ENCODE measurements at places on chromosomes 7 and 10.

DNA sequence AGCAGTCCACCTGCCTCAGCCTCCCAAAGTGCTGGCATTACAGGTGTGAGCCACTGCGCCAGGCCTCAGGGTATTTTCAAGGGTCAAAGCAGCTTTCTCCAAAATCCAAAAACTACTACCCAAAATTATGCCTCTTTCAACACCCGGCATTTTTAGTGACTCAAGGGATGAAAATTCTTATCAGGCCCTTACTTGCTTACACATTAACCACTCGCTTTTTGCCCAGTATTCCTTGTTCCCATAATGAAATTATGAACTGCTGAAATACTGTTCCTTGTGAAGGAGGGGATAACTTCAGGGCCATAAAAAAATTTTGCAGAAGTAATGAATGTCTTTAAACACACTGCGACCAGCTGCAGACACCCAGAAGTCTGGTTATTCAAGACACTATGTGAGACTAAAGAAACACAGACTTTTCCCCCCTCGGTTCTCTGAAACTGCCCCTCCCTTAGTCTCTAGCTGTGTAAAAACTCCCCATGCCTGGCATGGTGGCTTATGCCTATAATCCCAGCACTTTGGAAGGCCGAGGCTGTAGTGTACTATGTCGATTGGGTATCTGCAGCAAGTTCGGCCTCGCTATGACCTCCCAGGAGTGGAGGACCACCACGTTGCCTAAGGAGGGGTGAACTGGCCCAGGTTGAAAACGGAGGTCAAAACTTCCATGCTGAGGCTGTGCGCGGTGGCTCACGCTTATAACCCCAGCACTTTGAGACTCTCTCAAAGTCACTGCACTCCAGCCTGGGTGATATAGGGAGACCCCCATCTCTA lies 12.0 kb downstream of the FXYD4 start:
- no peak for DNase-seq

DNA sequence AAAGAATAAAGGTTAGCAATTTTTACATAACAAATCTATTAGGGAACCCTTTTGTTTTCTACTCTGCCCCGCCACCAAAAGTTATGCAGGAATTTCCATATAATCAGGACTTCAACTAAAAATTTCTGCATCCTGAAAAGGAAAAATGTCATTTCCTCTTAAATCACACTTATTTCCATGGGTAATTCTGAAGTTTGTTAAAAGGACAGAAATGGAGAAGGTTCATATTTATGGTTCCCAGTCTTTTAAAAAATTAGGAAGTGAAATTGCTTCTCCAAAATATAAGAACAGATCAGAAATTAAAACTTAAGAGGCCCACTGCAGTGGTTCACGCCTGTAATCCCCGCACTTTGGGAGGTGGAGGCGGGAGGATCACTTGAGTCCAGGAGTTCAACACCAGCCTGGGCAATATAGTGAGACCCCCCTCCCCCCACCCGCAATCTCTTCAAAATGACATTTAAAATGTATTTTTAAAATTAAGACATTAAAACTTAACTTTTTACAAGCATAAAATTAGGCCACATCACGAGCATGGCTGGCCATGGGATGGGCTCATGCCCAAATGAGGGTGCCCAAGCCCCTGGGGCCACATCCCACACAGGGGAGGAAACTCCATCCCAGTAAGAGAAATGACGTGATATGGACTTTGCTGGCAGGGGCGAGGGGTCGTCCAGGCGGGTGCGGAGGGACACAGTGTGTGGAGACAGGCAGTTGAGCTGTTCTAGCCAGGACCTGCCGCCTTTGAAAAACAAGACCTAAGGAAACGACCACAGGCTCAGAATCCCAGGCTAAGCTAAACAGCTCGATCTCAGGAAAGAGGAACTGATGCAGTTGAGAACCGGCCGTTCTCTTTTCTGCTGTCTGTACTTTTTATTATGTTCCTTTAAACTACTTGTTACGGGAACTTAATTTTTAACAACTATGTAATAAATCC lies 51.3 kb upstream of the NFE2L3 start:
- DNase-seq, result no peak

- no peak for DNase-seq
Measured at GRCh38 chr10:68813559-68813958, 13.8 kb upstream of the STOX1 start.

DNA sequence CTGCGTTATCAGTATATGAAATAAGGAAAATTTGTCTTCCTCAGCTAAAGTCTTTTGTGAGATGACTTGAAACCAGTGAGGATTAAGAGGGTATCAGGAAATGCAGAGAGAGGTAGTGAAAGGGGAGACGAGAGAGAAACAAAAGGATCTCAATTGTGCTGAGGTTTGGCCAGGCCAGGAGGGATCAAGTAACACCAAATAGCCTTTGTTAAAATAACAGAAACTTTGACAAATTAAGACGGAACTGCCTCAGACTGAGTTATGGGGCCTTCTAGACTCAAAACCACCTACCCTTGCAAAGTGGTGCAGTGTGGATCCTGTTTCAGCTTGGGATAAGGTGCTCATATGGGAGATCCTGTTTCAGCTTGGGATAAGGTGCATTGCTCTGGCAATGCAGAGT lies 263.1 kb downstream of the CREB5 start:
- no peak for DNase-seq

- no peak for DNase-seq
Measured at GRCh38 chr7:113812591-113813255, 106.1 kb downstream of the PPP1R3A start.

DNA sequence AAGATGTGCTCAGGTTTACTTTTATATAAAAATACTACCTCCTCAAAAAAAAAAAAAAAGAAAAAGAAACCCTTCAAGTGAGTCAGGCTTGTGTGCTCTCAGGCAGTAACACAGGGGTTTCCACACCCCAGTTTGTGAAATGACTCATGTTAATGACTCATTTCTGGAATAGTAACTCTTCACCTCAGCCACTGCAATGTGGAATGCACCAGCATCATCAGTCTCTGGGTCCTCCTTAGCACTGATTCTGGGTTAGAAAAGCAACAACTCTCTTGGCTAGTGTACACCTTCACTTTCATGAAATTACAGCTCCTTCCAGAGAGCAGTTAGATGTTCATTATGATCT lies 110.6 kb downstream of the EMX2 start:
- DNase-seq, result no peak

DNA sequence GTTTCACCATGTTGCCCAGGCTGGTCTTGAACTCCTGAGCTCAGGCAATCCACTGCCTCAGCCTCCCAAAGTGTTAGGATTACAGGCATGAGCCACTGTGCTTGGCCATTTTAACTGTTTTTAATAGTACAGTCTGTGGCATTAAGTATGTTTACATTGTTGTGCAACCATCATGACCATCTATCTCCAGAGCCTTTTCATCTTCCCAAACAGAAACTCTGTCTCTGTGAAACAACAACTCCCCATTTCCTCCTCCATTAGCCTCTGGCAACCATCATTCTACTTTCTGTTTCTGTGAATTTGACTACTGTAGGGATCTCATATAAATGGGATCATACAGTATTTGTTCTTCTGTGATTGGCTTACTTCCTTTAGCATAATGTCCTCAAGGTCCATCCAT lies 48.3 kb upstream of the SEPHS1 start:
- DNase-seq, result no peak

DNA sequence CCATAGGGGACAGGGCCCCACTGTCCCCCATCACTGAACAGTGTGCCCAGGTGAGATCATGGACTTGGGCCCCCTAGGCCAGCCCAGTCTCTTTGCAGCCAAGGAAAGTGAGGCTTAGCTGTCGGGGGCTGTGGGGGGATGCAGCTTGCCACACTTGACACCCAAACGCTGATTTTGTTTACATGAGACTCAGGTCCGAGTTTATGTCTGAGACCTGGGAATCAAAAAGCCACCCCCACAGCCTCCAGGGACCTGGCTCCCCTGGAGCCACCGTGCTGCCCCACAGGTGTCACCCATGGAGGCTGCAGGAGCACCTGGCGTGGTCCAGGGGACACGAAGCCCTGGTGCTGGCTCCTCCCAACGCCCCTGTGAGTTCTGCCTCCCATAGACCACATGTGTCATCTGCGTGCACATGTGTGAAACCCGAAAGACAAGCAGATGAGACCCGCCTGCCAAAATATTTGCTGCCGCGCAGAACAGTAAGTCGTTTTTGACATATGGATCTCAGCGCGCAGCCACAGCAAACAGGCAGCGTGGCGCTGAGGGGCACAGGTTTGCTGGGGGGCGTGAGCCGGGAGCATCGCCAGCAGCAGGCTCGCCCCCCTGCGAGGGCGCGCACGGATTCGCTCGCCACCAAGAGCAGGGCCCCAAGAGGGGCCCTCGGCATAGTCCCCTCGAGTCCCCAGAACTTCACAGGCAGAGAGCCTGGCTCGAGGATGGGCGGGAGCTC lies 112.3 kb downstream of the LHPP start:
- DNase-seq, result no peak

GRCh38 chr10:26574783-26575182 lies 122.7 kb upstream of the PDSS1 start:
- no peak for DNase-seq

GRCh38 chr7:124643311-124643811 lies 122.2 kb downstream of the GPR37 start:
- DNase-seq, result no peak

Data from cortex of kidney (tissue), 1 donor.